Coronary artery (tissue), 2 donors: ENCODE measurements at places on chromosomes 7 and 10.
A peak's percentile ranks its signal among the peaks of the same experiment; 100 is the strongest.

DNA sequence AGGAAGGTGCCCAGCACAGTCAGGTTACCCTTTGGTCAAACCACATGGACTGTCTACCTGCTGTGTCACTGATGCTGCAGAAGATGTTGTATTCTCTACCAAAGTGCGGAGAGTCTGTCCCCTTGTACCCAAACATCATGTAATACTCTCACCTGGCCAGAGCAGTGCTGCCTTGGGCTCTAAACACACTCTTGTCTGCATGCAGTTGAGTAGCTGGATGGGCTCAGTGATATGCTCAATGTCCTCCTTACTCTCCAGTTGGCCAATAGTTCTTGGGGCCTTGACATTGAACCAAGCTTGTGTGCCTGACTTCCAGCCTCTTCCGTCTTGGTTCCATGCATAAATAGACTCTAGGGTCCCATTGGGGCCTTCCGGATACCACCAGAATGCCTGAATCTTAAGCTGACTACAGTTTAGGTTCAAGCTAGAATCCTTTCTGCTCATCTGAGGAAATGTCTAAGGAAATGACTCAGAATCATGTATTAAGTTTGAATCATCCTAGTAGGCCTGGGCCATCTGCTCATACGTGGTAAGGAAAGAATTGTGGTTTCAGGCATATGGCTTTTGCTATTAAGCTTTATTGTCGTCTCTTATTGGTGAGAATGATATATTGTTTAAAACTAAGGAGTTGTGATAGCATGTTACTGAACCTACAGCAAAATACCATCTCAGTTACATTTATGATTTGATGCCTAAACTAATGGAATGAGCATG is 118.0 kb downstream of the OTUD1 start:
- no peak for DNase-seq

GRCh38 chr10:5983774-5984173 is 6.4 kb upstream of the IL15RA start:
- DNase-seq, result no peak

DNA sequence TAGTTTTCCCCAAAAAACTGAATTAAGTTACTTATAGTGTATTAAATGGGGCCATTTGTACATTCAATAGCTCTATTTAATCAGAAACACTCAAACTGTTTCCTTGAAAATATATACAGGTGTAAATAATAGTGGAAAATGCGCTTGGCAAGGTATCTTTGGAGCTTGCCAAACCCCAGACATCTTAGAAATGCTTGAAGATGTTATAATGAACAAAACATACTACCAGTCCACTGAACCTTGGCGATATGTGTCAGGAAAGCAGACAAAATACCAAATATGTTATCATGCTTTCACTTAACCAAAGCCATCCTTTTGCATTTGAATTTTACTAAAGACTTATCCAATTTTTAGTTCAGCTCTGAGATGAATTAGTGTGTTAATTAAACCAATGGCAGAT is 352.7 kb upstream of the SEMA3A start:
- no peak for DNase-seq

GRCh38 chr7:158751751-158752150 is 47.1 kb upstream of the NCAPG2 start:
- DNase-seq, result no peak

DNA sequence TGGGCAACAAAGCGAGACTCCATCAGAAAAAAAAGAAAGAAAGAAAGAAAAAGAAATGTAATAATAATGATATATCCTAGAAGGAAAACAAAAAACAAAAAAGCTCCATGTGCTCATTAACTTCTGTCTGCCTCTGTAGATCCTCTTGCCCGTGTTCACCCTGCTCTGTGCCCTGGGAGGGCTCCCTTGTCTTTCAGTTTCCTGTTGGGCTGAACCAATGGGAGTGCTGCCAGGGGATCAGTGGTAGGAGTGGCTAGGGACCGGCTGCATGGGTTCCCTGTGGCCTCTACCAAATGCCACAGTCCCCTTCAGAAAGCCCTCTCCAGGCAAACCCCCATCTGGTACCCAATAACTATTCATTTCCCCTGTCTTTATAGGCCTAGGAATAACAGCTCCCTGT is 51.8 kb upstream of the PARD3 start:
- no peak for DNase-seq

DNA sequence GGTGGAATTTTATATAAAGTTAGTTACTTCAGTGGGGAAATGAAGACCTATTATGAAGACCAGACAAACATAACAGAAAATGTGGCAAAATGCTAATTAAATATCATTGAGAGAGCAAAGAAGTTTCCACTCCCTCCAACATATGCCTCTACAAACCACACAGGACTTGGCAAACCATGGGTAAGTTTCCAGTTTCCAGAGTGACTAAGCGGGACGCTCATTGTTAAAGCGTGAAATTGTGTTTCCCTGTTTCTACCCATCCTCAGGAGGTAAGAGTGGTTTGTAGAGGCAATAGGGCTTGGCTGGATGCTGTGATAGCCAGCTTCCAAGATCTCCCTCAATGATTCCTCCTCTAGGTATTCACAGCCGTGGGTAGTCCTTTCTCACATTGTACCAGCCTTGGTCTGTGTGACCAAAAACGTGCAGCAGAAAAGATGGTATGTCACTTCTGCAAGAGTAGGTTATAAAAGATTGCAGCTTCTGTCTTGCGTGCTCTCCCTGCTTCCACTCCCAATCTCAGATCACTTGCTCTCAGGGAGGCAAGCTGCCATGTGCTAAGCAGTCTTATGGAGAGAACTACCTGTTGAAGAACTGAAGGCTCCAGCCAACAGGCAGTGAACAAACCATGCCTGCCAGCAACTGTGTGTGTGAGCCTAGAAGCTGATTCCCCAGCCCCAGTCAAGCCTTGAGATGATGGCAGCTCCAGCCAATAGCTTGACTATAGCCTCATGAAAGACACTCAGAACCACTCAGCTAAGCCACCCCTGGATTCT is 35.7 kb downstream of the CBX3 start:
- no peak for DNase-seq

DNA sequence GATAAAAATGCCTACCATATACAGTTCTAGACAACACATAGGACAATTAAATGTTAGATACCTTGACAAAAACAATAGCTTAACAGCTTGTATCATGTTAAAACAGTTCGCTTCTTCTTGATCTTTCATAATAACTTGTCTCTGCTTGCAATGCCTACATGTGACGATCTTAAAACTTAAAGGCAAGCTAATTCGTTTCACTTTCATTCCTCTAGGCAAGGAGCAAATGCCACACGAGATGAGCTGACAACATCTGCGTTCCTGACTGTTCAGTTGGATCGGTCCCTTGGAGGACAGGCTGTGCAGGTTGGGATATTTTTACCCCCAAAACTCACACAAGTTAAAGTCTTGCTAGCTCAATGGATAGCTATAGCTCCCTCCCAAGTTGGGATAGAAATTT is 51.6 kb upstream of the ARL4A start:
- no peak for DNase-seq

GRCh38 chr10:22837771-22838170 is 90.1 kb upstream of the ARMC3 start:
- no peak for DNase-seq

DNA sequence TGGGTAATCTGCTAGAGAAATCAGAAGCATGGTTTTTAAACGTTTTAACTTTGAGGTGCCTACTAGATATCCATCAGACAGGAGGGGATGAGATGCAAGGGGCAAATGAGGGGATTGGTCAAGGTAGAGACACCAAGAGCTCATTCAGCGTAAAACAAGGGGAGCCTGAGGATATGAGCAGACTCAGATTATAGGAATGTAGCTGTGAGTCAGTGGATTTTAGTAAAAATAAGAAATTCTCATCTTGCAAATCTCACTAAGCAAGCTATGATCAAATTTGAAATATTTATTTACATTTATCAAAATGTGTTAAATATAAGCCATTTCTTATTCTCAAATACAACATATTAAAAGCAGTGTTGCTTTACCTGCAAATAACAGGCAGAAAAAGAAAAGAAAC is 21.4 kb upstream of the TFEC start:
- no peak for DNase-seq

GRCh38 chr7:138903186-138903820 is 77.9 kb downstream of the KIAA1549 start:
- peak; percentile 11 for DNase-seq

DNA sequence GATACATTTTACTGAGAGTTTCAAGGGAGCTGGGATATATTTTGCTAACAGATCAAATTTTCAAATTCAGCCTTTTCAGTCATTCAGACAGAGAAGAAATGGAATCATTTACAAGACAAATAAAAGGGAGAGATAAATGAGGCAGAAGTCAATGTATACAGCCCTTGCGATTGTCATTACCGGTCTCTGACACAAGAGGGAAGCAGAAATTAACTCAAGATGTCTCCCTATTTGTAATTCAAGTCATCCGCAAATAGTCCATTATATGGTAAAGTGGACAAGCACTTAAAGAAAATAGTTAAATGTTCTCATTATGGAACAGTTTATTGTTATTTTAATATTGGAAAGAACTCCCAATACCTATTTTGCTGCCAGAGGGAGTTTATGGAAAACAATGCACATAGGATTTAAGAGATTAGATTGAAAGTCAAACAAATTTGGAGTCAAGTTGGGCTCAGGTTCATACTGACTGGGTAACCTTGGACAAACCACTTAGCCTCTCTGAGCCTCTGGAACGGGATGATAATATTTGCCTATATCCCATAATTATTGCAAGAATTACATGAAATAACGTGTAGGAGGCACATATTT is 89.3 kb upstream of the PRKCQ start:
- no peak for DNase-seq

- no peak for DNase-seq
Measured at GRCh38 chr10:53537508-53537907, 764.9 kb upstream of the MBL2 start.

GRCh38 chr10:89271532-89271931 is 20.0 kb upstream of the LIPA start:
- no peak for DNase-seq

DNA sequence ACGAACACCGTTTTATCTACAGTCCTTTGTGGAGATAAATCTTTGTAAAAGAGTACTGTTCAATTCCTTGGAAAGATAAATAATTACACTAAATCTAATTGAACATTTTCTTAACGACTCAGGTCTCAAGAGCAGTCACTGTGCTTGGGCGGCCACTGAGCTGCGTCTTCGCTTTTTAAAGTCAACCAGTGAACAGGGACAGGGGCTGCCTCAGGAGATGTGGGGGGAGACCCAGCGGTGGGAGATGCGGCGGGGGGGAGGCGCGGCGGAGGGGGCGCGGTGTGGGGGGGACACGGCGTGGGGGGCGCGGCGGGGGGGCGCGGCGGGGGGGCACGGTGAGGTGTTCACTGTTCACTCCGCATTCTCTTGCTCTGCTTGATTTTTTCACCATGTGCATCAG is 39.8 kb downstream of the CAMK2B start:
- peak; percentile 29 for DNase-seq

GRCh38 chr7:159031750-159032149 is 112.9 kb downstream of the VIPR2 start:
- peak; percentile 77 for DNase-seq

- no peak for DNase-seq
Measured at GRCh38 chr7:150507947-150508602, 6.6 kb upstream of the GIMAP7 start.

DNA sequence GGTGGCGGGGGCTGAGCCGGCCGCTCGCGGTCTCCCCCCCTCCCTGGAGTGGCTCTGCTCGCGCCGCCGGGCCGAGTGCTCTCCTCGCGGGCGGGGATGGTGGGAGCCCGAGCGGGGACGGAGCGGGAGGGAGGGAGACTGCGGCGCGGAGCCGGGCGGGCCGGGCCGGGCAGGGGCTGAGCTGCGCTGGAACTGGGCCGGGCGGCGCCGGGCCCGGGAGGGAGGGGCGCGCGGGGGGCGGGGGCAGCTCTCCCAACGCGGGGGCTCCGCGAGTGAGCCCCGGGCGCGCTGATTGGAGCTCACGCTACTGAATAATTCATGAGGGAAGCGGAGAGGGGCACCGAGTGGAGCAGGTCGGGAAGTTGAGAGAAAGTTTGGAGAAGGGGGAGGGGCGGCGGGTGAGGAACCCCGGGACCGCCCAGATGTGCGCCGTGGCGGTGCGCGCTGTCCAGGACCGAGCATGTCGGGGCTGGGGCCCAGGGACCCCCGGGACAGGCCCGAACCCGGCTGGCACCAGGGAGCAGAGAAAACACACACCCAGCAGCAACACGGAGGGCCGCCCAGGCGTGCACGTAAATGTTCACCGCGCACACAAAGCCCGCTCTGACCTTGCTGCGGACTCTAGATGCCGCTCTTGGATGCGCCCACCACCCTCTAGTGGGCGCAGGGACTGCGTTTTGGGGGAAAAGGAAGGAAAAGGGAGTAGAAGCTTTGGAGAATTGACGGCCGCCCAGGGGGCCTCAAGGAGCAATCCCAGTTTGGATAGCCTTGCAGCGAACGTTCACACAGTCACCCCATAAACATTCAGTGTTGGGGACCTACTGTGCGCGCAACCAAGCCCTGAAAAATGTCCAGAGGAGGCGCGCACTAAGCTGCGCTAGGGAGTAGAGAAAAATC is at the start of gene EPHB4:
Gene EPHB4 (minus strand): TSS at position 194 of the 897 bp plus-strand sequence. CDS start 493 bp downstream, outside the sequence.
- DNase-seq, result no peak

DNA sequence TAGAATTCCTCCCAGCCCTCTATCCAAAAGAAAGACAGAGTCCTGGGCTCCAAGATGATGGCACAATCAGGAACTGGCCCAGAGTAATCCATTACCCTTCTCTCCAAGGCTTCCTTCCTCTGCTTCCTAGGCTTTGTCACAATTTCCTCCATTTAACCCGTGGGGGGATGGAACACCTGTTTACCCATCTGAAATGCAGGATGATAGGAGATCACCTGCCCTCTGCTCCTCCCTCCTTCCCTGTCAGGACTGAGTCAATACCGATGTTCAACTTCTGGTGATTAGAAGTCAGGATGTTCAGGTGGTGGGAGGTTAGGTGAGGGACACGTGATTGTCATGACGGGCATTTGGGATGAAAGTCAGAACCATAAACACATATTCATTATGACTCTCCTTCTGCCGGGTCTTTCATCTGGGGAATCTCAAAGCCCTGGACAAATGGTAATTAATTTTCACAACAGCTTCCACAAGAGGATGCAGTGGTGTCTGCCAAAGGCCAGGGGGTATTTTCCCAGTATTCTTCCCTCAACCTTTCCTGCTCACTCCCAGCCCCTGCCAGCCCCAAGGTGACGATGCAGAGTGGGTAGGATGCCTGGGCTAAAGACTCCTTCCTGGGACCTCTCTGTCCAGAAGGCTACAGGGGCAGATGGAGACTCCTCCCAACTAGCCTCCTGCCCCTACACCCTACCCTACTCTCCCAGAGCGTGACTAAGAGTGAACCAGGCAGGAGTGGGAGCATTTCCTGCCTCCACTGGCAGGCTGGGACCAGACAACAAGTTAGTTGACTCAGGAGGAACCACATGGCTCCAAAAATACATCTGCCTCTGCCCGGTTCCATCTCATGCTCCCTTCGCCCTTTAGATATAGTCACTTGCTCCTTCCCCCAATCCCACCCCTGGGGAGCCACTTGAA is 27.9 kb downstream of the DUSP5 start:
- peak; percentile 61 for DNase-seq
